Retina (tissue), 1 donor: ENCODE measurements at places on chromosomes 6 and 20.

GRCh38 chr6:92559611-92560010, 859.7 kb downstream of the EPHA7 start:
- no peak for DNase-seq

DNA sequence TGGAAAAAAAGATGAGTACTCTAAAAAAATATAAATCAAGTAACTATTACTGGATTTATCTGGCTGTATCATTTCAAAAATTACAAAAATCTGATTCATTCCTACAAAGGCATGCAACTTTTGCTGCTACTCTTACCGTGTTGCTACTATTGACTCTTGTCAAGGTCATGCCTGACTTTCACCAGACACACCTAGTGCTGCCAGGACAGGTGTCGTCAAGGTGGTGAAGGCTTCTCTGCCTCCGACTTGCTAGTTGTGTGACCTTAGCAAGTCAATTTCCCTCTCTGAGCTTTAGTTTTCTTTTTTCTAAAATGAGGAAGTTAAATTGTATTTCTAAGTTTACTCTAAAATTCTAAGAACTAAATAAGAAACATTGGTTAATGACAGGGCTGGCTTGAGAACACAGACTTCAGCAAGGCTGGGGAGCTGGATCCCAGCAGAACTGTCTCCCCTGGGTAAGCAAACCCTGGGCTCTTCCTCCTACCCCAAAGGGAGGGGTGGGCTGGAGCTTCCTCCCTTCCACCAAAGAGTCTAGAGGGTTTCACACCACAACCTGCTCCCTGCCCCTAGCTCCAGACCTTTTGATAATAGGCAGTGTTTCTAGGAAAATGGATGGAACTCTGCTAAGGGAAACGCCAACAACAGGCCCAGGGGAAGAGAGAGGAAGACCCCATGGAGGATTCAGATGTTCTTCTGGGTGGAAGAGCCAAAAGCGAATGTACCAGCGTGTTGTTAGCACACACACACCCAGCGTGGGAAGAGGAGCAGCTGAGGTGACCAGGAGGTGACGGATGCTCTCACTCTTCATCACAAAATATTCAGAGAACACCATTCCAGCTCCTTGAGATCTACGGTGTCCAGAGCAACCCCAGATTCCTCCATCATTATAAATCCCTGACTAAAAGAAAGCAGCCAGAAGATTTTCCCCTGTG, 47.9 kb upstream of the CITED2 start:
- no peak for DNase-seq

DNA sequence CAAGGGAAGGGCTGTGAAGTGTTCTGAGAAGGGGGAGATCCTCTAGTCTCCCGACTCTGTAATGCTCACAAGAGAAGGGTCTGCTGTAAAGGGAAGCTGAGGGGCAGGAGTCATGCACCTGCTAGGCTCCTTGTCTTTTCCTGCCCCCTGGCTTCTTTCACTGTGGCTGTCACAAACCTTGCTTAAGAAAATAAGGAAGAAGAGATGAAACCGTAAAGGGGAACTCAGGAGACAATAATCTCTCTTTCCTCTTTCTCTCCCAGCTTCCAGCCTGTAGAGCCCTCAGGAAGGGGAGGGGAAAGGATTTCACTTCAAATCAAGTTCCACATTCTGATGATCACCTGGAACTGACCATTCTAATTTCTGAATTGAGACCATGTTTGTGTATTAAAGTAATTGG, 26.3 kb downstream of the SLC13A3 start:
- DNase-seq, result no peak

DNA sequence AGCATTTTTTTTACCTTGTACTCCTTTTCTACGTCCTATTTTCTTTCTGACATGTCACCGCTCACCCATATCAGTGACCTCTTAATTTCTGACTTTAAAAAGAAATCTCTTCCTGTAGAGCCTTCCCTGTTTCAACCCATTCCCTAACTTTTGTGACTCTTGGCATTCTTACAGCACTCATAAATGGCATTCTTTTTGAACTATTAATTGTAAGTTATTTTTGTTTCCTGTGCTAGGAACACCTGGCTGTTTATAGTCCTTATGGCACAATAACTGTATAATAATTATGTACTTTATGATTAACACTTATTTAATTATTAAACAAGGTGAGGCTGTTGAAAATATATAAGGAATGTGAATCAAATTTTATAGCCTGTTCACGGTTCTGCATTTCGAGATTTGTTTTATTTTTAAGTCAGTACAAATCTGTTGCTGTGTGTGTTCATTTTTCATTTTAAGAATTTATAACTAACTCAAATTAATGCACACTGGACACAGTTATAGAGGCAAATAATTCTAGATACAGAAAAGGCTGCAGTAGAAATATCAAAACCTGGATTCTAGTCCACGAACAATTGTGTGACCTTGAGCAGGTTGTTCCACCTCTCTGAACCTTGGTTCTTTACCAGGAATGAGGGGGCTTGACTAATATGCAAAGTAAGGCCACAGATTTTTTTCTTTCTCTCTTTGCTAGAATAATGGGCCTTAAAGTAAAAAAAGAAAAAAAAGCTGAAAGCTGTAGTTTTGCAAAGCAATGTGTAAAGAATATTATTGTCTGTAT, 1.5 kb downstream of the KIZ start:
- no peak for DNase-seq

- DNase-seq, result no peak
Observed at GRCh38 chr20:19492116-19492515, 265.9 kb upstream of the RIN2 start.

GRCh38 chr20:31454361-31454760, 13.9 kb downstream of the DEFB123 start:
- no peak for DNase-seq

DNA sequence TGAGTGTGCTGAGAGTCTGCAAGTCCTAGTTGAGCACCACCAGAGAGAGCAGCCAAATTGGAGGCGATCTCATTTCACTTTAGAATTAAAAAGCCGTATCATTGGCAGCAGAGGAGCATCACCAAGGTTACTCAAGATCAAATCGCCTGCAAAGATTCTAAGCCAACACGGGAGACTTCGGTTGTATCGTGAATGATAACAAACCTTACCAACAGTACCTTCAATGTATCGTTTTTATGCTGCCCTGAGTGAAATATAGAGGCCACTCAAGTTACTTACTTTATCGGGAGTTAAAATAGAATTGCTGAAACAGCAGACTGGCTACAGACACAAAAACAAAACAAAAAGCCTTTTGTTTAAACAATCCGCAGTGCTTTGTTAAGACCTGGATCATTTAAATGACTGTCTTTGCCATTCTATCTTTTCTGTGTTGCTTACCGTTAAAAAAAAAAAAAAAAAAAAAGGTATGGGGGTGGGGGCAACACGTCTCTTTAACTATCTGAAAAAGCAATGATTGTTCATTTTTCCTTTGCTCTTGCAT, 14.2 kb downstream of the NHSL1 start:
- peak; percentile 52 for DNase-seq

GRCh38 chr6:49300443-49300842, 162.6 kb downstream of the MMUT start:
- DNase-seq, result no peak

DNA sequence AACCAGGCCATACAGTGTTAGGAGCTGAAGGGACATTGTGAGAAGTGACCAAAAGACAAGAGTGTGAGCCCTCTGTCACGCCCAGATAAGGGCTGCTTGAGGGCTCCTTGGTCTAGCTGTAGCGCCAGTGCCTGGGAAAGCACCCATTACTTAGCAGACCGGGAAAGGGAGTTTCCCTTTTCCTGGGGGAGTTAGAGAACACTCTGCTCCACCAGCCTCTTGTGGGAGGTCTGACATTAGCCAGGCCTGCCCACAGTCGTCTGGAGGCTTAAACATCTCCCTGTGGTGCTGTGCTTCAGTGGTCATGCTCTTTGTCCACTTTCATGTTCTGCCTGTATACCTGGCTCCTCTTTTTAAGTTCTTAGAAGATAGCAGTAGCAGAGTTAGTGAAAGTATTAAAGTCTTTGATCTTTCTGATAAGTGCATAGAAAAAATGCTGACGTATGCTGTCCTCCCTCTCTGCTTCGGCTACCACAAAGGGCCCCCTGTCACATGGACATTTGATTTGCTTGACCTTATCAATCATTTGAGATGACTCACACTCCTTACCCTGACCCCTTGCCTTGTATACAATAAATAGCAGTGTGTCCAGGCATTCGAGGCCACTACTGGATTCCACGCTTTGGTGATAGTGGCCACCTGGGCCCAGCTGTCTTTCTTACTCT, 201.5 kb upstream of the ECI2 start:
- DNase-seq, result no peak

GRCh38 chr6:38078671-38079070, 259.1 kb downstream of the ZFAND3 start:
- no peak for DNase-seq

GRCh38 chr6:37936906-37937305, 117.4 kb downstream of the ZFAND3 start:
- DNase-seq, result no peak

GRCh38 chr6:140917911-140918310, 1214.8 kb upstream of the GJE1 start:
- no peak for DNase-seq

DNA sequence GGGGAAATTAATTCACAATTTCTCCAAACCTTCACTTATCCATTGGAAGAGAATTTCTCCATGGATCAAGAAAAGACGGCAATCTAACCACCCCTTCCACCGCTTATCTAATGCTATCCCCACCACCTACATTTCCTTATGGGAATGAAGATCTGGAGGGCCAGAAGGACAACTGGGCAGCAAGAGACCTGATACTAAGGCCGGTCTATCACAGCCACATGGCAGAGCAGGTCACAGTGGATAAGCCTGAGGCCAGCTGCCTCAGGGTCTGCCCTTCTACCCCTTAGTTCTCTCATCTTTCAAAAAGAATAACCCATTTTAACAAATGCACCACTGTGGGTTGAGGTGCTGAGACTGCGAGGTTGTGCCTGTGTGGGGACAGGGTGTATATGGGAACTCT, 37.1 kb downstream of the MAN1A1 start:
- no peak for DNase-seq

DNA sequence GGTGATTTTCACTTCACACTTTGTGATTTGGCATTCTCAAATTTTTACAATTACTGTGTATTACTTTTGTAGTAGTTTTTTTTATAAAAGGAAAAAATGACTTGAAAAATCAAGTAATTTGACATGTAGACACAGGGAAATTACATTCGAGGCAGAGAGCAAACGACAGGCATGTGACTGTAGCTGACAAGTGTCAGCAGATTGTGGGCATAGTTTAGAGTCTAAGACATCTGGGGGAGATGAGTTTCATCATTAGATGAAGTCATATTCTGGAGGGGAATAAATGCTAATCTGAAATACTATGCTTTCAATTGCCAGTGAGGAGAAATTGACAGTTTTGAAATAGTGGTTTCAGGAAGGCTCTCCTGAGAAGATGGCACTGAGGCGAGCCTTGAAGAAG, 126.0 kb downstream of the MTHFD1L start:
- no peak for DNase-seq

DNA sequence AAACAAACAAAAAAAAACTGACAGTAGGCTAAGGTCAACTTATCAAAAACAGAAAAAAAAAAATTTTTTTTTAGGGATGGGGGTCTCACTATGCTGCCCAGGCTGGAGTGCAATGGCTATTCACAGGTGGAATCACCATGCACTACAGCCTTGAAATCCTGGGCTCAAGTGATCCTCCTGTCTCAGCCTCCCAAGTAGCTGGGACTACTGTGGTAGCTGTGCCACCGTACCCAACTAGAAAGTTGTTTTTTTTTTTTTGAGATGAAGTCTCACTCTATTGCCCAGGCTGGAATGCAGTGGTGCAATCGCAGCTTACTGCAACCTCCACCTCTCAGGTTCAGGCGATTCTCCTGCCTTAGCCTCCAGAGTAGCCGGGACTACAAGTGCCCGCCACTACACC, 2.1 kb downstream of the COMMD7 start:
- no peak for DNase-seq

DNA sequence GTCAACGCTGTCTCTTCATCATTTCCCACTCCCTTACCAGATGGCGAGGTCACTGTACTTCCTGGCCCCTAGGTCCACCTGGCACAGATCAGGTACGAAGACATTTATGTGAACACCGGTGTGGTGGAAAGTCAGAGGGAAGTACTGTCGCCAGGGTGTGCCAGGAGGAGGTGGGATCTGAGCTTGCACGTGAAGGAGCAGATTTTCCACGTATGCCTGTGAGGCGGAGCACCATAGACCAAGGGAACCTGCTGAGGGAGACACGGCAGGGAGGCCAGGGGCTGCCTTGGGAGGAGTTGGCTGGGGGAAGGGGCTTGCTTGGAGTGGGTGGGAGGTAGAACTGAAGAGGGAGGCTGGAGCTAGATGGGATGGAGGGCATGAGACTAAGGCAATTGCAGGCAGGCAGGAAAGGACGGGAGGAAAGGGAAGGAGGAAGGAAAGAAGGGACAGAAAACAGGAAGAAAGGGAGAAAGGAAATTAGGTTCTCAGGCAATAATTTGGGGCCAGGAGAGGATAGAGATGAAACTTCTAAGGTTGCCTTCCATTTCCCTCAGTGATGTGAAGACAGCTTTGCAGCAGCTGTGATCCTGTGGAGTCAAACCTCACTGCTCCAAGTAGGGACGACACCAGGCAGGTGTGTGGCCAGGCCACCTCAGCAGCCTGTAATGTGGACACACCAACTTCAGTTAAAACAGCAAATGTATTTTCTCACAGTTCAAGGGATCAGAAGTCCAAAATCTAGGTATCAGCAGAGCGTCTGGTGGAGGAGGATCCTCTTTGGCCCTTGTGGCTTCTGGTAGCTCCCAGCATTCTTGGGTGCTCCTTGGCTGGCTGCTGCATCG, 46.8 kb downstream of the CHMP4B start:
- no peak for DNase-seq

DNA sequence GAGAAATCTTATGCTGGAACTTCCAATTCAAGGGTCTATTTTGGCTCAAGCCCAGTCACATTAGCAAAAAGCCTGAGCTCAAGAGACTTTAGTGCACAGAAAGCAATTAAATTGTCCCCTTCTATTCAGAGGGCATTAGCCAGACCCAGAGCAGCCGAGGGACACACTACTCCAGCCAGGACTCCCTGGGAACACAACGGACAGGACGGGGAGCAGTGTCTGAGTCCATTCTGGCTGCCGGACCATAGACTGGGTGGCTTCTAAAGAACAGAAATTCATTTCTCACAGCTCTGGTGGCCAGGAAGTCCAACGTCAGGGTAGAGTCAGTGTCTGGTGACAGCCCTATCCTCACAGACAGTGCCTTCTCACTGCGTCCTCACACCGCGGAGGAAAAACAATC, 78.4 kb downstream of the PRND start:
- DNase-seq, result no peak
